ENCODE measurements at places on chromosomes 13 and 19. TPM values are rescaled to one million over a fixed set of nuclear protein-coding genes. Genes with fewer than 3 reads are reported as not detected.

Gene LIPE
- polyA plus RNA-seq = 2.3 TPM

DNA sequence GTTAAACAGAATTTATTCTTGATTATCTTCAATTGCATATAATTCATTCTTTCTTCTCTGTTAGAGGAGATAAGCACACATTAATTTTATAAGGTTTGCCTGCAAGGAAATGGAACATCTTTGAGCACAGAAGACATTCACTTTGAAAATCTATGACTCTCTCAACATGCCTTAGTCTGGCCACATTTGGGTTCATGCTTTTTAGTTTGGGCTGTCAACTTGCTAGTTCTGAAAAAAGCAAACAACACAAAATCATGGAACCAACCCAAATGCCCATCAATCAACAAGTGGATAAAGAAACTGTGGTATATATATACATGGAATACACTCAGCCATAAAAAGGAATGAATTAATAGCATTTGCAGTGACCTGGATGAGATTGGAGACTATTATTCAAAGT is 71.5 kb downstream of the CYSLTR2 start:
- no peak overlapping the region for H3K27ac ChIP-seq
- H3K4me3 ChIP-seq = no peak overlapping the region
- no peak for DNase-seq
- peaks cover 4% of the 10 kb centered on the region for H3K27me3 ChIP-seq
- peaks cover 4% of the 10 kb centered on the region for H3K36me3 ChIP-seq
- H3K4me1 ChIP-seq = no peaks in the 10 kb centered on the region

GRCh38 chr19:24032651-24033050 is 54.3 kb upstream of the ZNF254 start:
- H3K4me1 ChIP-seq = peaks cover 49% of the 10 kb centered on the region
- DNase-seq = no peak
- no peaks in the 10 kb centered on the region for H3K27me3 ChIP-seq
- peak overlapping the region; percentile 97 for H3K27ac ChIP-seq

- H3K27me3 ChIP-seq = no peaks in the 10 kb centered on the region
- peaks cover 1% of the 10 kb centered on the region for H3K4me1 ChIP-seq
- H3K36me3 ChIP-seq = peaks cover 40% of the 10 kb centered on the region
- H3K4me3 ChIP-seq = no peak overlapping the region
- DNase-seq = no peak
These were observed 57.8 kb downstream of the COG3 start for GRCh38 chr13:45522571-45522970.

Data from immature natural killer cell (primary cell).